Osteoblast (primary cell): ENCODE measurements at places on chromosomes 2 and 18.

GRCh38 chr2:127884436-127884835, 1.3 kb downstream of the AMMECR1L start:
- DNase-seq, result peak; percentile 65

DNA sequence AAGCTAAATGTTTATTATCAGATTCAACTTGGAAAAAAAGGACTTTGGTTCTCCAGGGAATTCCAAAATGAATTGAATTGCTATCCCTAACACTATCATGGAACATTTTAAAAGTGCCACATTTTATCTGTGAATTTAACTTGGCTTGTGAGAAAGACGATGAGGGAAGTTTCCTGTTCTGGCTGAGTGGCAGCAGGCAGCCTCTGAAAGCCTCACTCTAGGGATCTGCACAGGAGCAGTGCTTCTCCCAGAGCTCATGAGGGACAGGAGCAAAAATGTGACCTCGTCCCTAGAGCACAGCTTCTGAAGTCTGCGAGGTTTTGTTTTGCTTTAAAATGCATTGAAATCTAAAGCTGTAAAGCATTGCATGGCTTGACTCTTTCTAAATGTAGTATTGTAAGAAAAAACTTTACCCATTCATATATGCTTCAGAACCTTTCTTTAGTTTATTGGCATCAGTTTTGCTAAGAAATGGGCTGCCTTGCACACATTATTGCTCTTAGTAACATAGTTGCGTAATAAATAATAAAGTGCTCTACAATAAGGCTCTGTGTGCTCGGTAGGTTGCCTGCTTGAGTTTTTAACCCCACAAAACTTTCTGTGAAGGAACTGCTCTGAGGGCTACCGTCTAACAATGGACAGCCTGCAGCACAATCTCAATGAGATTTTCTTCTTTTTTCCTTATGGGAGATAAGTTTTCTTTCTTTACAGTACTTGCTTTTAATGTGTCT, 136.2 kb upstream of the CDCA7 start:
- DNase-seq, result no peak

DNA sequence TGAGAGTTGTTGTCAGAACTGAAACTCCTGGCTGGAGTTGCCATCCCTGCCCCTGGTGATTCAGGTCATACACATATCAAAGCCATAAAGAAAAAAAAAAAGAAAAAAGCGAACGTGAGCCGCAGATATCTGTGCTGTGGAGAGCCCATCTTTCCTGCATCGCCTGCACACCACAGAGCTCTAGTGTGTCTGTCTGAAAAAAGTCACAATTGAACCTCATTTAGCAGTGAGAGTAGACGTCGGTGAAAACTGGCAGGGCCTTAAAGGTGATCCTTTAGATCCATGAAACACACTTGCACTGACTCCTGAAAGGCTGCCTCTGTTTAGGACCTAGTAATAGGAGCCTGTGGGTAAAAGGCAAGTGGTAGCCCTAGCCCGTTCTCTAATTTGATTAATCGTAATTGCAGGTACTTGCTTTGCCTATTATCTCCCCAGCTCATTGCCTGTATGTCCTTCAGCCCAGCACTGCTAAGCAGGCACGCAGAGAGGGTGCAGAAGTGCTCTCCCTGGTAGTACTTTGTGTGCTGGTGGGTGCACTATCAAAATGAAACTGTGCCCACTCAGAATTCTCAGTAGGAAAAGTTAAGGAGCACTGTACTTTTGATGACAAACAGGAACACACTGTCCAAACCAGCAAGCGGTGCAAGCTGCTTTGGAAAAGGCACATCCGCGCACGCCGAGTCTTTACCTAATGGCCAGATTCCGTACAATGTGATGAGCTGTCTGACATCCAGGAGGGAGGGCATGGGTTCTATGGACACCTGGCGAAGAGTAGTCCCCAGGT, 103.5 kb upstream of the ASB18 start:
- no peak for DNase-seq

DNA sequence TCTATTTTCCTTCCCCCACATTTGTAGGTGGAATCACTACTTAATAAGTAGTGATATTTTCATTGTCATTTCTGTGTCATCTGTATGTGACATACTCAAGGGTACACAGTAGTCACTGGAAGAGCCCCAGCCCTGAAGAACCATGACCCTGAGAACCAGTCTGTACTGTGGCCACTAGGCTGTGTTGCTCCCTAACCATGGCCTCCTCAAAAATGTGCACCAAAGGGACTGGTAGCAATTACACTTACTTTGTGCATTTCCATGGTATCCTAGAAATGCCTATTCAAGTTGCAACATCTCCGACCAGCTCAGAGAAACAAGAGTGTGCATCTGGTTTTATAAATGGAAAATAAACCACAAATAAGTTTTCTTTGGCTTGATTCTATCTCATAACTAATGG, 155.1 kb downstream of the DOCK10 start:
- DNase-seq, result no peak

DNA sequence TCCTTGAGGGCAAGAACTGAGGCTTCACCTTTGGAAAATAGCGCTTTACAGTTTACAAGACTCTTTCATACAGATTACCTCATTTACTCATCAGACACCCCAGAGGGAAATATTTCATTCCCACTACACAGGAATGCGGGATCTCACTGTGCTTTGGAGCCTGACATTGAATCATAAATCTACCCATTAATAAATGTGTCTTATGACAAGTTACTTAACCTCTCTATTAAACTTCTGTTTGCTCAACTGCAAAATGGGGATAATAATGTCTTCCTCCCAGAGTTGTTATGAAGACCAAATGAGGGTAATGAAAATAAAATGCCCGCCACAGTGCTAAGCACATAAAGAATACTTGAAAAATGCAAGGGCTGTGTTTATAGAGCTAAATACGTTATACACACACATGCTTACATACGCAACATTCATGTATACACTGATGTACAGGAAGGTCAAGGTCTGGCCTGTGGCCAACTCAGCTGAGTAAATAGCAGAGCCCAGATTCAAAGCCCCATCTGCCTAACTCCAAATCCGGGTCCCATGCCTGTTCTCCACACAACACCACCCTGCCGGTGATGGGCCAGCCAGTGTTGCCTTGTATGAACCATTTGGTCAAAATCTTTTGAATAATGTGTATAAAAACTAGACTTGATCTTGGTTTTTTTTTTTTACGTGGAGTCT, 77.8 kb upstream of the STPG4 start:
- DNase-seq, result no peak

GRCh38 chr18:28086670-28087552, 90.0 kb downstream of the CDH2 start:
- DNase-seq, result peak; percentile 73

- peak; percentile 35 for DNase-seq
These were observed 30.1 kb downstream of the MROH2A start for GRCh38 chr2:233807966-233808935.

DNA sequence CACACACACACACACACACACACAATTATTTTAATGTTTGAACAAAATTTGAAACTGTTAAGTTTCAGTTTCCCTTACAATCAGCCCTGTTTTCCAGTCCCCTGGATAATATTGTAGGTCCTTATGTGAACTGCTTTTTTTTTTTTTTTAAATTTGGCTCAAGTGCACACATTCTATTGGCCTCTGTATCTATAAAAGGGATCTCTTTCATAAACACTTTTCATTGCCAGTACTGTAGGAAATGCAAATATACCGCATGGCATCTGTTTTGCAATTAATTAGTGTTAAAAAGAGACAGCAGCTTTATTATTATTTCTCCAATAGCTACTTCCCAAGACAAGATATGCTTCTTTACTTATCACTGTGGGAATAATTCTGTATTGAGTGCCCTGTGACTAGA, 738.7 kb downstream of the EPHA4 start:
- no peak for DNase-seq

DNA sequence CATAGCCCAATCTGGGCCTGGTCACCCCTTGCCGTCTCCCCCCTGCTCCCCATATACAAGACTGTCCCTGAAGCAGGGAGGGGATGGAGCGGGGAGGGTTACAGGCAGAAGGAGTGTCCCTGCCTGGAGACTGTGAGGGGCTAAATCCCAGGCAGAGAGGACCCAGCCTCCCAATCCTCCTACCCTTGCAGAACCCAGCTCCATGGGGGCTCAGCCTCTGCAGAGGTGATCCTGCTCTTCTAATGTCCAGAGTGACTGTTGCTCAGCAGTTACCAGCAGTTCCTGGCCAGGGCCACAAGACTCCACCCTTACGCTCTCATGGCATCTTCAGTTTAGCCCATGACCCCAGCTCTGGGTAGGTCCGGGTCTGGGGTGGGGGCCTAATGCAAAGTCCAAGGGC, 58.1 kb downstream of the COA5 start:
- DNase-seq, result no peak

DNA sequence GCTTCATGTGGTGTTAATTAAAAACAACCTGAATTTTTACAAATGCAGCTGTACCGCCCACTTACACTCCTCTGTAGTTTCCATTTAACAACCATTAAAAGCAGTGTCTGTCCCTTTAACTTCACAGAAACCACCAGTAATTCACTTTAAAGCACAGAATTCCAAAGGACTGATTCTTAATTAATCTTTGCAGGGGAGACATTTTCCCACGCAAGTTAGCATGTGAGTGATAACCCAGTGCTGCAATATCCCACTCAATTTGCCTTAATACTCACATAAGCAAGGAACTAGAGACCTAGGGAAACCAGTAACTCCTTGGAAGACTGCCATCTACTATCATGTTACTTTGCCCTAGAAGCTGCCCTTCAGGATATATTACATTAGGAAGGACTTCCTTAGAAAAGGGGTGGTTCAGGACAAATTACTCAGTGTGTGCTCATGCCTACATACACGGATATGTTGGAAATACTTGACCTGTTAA, 102.3 kb downstream of the OSR1 start:
- peak; percentile 85 for DNase-seq

GRCh38 chr2:118097657-118098056, 9.4 kb downstream of the INSIG2 start:
- no peak for DNase-seq
